WTC11 (cell line): ENCODE measurements at places on chromosomes 4 and X.

DNA sequence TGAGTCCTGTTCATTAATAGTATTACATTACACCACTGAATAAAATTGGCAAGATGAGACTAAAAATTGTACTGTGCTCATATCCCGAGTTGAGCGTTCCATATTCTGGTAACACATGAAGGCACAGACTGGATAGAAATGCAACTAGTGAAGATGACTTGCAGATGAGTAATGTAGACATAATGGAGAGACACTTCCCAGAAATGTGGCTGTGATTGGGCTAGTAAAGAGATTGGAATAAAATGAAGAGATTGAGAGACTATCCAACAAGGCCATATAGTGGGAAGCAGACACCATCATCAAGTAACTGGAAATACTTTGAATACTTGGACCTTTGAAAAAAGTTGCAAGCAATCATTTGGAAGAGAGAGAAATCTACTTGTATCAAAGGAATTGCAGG is 77.3 kb downstream of the DCAF8L1 start:
- no peak for DNase-seq

DNA sequence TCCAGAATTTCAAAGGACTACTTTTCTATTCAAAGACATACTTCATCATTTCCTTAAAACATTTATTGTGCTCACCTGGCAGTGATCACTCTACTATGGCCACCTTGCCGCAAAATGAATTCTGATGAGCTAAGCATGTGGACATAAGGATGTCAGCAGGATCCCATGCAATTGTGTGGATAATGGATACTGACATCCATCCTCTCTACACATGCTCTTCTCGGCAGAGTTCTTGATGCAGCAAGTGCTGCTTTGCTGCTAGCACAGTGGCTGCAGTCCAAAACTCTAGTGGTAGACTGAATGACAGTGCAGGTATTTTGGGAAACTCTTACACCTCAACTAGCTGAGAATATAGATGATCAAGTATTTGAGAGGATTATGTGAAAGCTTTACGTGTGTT is 168.0 kb downstream of the BANK1 start:
- no peak for DNase-seq

DNA sequence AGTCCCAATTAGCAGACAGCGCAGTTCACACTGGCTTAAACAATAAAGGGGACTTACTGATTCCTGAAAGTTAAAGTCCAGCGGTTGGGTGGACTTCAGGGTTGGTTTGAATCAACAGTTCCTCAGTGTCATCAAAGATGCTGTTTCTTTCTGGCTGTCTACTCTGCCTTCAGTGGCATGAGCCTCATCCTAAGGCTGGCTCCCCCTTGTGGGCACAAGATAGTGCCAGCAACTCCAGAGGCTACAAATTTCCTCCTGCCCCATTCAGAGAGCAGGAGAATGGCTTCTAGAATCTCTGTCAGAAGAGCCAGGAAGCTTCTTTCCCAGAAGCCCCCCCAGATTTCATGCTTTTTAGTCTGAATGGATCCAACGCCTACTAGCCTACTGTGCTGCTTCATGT is 82.4 kb upstream of the MTM1 start:
- peak; percentile 49 for DNase-seq

DNA sequence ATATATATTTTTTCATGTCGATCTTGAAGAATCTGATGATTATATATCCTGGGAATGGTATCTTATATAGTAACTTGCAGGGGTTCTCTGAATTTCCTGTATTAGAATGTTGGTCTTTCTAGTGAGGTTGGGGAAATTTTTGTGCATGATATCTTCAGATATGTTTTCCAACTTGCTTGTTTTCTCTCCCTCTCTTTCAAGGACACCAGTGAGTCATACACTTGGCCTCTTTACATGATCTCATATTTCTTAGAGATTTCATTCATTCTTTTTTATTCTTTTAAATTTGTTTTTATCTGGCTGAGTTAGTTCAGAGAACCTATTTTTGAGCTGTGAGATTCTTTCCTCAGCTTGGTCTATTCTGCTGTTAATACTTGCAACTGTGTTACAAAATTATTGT is 27.2 kb upstream of the C4orf17 start:
- no peak for DNase-seq

- peak; percentile 80 for DNase-seq
These were observed 669 bp upstream of the PHKA2 start for GRCh38 chrX:18984381-18985185.

GRCh38 chrX:13223868-13224567 is 95.8 kb downstream of the ATXN3L start:
- no peak for DNase-seq

- DNase-seq, result no peak
These were observed 6.3 kb upstream of the USP53 start for GRCh38 chr4:119206178-119206577.

DNA sequence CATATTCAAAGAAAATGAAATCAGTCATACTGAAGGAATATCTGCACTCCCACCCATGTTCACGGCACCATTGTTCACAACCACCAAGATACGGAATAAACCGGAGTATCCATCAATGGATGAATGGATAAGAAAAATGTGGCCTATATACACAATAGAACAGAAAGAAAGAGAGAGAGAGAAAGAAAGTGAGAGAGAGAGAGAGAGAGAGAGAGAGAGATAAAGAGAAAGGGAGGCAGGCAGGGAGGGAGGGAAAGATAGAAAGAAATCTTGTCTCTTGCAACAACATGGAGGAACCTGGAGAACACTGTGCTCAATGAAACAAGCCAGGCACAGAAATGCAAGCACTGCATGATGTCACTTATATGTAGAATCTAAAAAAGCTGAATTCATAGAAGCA is 52.4 kb downstream of the ANKRD17 start:
- DNase-seq, result no peak

- no peak for DNase-seq
These were observed 30.4 kb upstream of the WDR44 start for GRCh38 chrX:118315529-118315928.

DNA sequence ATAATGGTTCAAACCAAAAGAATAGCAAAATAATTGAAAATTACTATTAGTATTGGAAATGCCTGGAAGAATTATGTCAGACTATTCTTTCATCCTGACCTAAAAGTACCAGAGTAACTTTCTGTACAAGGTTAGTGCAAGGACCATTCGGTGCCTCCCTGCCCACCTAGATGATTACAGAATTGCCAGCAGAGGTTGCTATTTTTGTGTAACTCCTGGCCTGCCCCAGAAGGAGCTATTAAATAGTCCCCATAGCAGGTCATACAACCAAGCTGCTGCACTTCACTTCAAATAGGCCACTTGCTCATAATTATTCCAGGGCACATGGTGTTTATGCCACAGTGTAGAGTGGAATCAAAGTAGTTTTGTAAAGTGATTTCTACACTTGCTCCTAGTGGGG is 831.1 kb upstream of the PABPC4L start:
- no peak for DNase-seq

DNA sequence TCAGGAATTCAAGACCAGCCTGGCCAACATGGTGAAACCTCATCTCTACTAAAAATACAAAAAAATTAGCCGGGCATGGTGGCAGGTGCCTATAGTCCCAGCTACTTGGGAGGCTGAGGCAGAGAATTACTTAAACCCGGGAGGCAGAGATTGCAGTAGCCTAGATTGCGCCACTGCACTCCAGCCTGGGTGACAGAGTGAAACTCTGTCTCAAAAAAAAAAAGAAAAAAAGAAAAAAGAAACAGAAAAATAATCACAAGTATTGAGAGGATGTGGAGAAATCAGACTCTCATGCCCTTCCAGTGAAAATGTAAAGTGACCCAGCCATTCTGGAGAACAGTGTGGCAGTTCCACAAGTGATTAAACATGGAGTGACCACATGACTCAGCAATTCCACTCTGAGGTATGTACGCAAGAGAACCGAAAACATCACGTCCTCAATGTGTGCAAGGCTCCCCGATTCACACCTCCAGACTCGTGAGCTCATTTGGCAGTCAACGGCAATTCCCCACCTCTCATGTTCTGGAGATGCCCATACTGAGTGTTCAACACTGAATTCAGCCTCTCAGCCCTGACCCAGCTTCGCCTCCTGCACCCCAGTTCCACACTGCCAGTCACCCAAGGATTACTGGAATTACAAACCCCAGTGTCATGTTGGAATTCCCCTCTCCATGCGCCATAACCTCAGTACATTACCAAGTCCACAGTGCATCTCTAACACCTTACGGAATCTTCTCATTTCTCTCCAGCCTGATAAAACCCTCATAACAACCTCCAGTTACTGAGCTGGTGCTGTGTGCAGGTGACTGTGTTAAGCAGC is 21.1 kb downstream of the ACOX3 start:
- DNase-seq, result no peak

GRCh38 chr4:123649250-123649644 is 252.7 kb downstream of the SPRY1 start:
- DNase-seq, result no peak
